GF-D8 (cell line): ENCODE measurements at places on chromosomes 2 and 18.

DNA sequence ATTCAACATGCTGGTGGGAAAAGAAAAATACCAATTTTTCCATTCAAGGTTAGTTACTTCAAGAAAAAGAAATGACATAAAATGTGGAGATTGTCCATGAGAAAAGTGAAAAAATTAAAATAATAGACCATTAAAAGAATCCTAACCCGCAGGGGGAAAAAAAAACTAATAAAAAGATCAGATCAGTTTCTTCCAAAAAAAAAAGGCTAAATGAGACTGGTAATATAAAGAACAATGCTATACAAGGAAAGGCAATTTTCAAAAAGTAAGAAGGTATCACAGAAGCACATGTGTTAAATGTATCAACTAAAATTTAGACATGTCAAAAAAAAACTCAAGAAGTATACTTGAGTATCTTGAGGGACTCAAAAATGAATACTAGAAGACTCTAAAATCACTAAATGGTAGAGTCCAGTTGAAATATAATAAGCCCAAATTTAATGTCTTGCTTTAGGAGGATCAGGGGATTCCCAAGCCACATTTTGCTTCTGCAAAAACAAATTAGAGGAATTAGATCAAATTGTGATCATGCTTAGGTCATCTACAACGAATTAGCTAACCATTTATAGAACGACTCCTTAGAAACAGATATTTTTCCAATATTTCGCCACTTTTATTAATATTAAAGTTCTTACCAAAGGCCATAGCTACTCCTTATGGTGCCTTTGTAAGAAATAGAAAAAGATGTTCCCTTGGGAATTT is 35.8 kb upstream of the GLS start:
- no peak for DNase-seq

GRCh38 chr2:17878281-17879136 is at the start of gene KCNS3:
TSS of gene KCNS3 (plus strand) at chr2:17878667. CDS start at chr2:17931009, 52,342 bp downstream.
- DNase-seq, result no peak

DNA sequence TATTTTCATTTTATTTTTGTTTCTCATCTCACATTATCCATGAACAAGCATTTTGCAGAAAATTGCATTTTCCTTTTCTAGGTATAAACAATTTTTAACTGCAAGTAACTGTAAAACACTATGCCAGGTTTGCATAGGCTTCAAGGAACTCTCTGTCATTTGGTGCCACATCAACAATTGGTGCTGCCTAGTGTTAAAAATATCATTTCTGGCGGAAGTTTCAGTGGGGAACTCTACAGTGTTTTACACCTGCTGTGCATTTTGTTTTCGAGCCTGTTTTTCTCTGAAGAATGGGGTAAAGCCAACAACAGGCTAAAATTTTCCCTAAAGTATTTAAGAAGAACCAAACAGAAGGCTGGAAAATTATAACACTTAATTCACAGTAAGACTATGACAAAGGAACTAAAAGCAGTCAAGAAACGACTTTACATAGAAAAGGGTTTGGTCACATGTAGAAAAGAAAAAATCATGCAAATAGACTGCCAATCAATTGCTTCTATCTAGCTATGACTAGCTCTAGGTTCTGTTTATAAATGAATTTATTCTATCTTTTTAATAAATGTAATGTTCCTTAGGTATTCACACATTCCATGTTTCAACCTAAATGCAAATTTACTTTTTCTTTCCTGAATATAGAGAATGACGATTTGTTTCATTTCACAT is 21.4 kb upstream of the FRZB start:
- no peak for DNase-seq

- DNase-seq, result no peak
Observed at GRCh38 chr2:29762239-29762638, 159.1 kb downstream of the ALK start.

GRCh38 chr18:75265872-75266271 is 55.3 kb downstream of the TSHZ1 start:
- DNase-seq, result no peak

- no peak for DNase-seq
Observed at GRCh38 chr2:65349863-65350262, 82.5 kb downstream of the SPRED2 start.

GRCh38 chr18:13808294-13809042 is 15.5 kb upstream of the MC5R start:
- no peak for DNase-seq
